ENCODE measurements at places on chromosomes 13 and 19.

GRCh38 chr13:74329962-74330361 lies 195.8 kb upstream of the KLF12 start:
- no peak for DNase-seq

DNA sequence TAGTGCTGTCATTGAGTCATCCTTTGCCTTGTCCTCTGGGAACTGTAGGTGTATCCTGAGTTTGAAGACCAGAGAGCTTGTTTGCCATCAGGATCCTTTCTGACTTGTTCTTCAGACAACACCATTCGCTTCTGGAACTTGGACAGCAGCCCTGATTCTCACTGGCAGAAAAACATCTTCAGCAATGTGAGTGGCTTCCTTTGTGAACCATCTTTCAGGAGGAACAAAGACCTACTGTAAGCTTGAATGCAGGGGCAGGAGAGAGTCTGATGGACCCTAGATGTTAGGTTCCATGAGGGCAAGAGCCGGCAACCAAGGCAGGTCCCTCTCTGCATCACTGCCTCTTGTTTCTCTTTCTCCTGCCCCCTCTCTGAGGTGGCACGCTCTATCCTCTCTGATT lies 26.7 kb downstream of the WDR62 start:
- DNase-seq, result peak; percentile 12

GRCh38 chr19:738509-739128 lies 12.3 kb upstream of the MISP start:
- DNase-seq, result no peak

DNA sequence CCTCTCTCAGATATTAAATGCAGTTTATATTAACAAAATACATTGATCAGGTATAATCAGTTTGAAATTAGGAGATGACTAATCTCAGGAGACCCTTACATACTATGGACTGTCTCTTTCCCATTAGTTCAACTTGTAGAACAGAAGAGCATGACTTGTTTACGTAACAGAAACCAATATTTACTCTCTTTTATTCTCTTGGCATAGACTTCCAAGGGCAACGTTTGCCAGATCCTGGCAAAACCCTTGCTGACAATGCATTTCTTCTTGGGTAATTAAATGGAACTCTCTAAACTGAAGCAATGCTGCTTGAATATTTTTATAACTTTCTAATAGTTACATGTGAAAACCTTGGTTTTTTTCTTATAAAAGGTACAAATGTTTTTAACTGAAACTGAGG lies 68.3 kb upstream of the MYO16 start:
- DNase-seq, result no peak

GRCh38 chr13:31965361-31966066 lies 66.1 kb upstream of the FRY start:
- DNase-seq, result no peak

DNA sequence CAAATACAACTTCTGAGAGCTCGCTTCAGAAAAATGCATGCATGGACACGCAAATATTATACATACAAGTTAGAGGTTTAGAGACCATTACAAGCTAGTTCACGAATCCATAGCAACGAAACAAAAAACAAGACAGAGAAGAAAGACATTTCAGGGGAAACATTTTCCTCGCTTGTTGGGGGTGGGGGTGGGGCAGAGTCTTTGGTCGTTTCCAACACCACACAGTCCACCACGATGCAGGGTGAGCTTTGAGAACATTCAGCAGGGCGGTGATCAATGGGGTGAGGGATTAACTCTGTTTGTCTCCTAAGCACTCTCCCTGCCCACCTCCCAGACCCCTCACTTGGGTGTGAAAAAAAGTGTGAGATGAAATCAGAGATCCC lies 651 bp downstream of the OXGR1 start:
- DNase-seq, result no peak

- DNase-seq, result no peak
Measured at GRCh38 chr13:51704399-51705313, 99.3 kb downstream of the DHRS12 start.

- DNase-seq, result no peak
Measured at GRCh38 chr19:9952276-9952675, 16.0 kb upstream of the OLFM2 start.

Data from foreskin melanocyte (primary cell).